ENCODE measurements at places on chromosomes 1 and 21.
A peak's percentile ranks its signal among the peaks of the same experiment; 100 is the strongest.

- no peak for DNase-seq
These were observed 87.0 kb upstream of the IRF2BP2 start for GRCh38 chr1:234697015-234697414.

DNA sequence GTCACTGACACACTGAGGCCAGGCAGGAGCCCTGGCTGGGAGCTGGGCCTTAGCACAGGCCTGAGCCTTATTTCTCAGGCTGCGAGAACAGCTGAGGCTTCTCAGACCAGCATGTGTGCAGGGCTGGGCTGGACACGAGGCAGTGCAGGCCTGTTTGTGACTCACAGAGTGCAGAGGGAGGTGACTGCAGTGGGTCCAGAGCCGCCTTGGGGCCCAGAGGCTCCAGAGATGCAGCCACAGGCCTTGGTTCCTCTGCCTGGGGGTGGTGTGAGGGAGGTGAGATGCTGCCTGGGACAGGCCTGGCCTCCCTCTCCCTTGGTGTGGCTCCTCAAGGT is 61.2 kb upstream of the ETV3 start:
- no peak for DNase-seq

DNA sequence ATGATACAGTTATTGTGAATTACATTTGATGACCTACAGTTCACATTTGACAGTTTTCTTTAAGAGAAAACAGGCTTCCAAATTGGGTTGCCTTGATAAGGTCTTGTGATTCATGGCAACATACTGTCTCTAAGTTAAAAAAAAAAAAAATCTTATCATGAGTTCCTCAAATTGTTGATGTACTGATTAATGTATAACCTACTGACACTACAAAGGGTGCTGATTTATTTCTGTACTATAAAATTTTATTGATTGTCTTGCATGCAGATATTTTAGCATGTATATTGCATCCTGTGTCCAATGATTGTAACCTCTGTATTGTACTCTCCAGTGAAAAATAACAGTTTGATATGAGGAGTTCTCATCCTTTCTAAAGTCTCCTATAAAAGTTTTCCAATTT is 197.3 kb upstream of the IVNS1ABP start:
- DNase-seq, result no peak

- DNase-seq, result no peak
These were observed 20.0 kb downstream of the SLC16A4 start for GRCh38 chr1:110370827-110371226.

DNA sequence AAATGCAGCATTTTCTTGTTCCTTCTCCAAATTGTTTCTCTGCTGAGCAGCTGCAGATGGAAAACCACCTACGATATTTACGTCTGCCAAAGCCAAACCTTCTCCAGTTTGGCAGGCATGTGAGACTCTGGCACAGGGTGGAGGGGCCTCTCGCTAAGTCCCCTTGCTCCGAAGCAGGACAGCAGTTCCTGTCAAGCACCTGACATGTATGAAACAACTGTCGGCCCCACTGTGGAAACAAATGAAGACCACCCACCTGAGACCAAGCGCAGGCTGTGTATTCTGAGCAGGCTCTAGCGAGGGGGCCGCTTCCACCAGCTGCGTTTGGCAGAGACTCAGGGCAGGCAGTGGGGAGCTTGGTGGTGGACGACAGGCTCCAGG is 74.7 kb downstream of the RIPK4 start:
- no peak for DNase-seq

GRCh38 chr1:27416387-27417111 is 24.1 kb downstream of the GPR3 start:
- DNase-seq, result no peak

- DNase-seq, result no peak
These were observed 350.3 kb upstream of the LYPLAL1 start for GRCh38 chr1:218823291-218823900.

- DNase-seq, result no peak
These were observed 15.1 kb downstream of the IL22RA1 start for GRCh38 chr1:24127801-24128363.

DNA sequence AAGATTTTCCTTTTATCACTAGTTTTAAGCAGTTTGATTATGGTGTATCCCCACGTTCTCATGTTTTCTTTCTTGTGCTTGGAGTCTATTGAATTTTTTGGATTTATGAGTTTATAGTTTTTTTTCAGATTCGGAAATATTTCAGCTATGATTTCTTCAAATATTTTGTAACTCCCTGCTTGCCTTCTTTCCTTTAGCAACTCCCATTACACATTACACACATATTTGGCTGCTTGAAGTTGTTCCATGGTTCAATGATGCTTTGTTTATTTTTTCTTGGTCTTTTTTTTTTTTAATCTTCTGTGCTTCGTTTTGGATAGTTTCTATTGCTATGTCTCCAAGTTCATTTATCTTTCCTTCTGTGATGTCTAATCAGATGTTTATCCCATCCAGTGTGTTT is 48.5 kb upstream of the WARS2 start:
- no peak for DNase-seq

- no peak for DNase-seq
These were observed 21.2 kb upstream of the SERBP1 start for GRCh38 chr1:67451356-67451755.

DNA sequence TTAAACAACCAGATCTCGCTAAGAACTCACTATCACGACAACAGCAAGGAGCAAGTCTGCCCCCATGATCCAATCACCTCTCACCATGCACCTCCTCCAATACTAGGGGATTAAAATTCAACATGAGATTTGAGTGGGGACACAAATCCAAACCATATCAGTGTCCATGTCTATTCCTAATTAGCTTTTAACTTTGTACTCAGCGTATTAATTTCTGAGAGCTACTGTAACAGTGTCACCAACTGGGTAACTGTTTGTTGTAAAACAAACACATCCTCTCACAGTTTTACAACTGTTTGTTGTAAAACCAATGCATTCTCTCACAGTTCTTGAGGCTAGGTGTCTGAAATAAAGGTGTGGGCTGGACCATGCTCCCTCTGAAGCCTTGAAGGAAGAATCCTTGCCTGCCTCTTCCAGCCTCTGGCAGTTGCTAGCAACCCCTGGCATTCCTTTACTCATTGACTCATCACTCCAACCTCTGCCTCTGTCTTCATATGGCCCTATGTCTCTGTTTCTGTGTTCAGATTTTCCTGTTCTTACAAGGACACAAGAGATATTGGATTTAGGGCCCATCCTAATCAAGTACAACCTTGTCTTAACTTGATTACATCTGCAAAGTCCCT is 121.2 kb downstream of the LTN1 start:
- DNase-seq, result no peak

GRCh38 chr1:167312871-167313270 is 92.2 kb downstream of the POU2F1 start:
- no peak for DNase-seq

DNA sequence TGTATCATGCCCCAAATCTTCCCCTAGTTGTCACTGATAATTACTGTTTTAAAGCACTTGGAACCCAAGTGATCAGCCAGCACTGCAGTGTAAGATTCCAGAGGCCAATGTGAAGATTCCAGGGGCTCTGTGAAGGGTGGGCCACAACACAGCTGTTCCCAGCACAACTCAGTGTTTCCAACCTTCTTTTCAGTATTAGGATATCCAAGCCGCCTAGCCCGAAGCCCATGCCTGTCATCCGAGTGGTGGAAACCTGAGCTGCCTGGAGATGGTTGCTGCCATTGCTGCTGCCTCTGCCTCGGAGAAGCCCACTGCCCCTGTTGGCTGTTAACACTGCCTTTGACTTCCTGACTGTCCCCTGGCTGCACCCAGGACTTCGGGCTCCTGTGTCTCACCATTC is 30.4 kb upstream of the SNX27 start:
- no peak for DNase-seq

- no peak for DNase-seq
These were observed 10.3 kb upstream of the TTF2 start for GRCh38 chr1:117049857-117050256.

DNA sequence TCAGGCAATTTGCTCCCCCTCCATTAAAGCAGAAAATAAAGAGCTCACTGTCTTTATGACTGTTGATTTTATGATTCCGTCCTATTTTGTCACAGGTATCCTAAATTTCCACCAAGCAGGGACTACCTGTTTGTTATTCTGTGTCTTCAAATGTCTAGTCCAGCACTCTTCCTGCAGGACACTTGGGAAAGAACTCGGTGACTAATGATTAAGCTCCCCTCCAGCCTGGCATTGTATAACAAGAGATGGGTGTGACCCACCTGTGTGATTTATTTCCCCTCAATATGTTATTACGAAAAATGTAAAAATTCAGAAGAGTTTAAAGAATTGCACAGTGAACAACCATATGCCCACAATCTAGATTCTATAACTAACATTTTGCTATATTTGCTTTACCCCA is 42.9 kb upstream of the LRRN2 start:
- DNase-seq, result no peak

- DNase-seq, result no peak
These were observed 32.3 kb downstream of the TMEM63A start for GRCh38 chr1:225849925-225850324.

DNA sequence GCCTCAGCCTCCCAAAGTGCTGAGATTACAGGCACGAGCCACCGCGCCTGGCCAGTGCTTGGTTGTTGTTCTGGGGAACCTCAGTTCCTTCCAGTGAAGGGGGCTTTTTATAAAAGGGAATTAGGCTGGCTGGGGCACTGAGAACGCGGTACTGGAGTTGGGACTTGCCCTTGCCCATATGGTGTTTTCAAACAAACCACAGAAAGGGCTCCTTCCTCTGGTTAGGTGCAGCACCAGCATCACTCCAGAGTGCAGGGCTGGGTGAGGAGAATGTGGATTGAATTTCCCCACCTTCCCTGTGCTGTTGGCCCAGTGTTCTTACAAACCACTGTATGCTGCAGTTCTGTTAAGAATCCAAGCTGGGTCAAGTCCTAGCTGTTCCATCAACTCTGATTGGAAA is 5.3 kb downstream of the MAN1C1 start:
- DNase-seq, result no peak

DNA sequence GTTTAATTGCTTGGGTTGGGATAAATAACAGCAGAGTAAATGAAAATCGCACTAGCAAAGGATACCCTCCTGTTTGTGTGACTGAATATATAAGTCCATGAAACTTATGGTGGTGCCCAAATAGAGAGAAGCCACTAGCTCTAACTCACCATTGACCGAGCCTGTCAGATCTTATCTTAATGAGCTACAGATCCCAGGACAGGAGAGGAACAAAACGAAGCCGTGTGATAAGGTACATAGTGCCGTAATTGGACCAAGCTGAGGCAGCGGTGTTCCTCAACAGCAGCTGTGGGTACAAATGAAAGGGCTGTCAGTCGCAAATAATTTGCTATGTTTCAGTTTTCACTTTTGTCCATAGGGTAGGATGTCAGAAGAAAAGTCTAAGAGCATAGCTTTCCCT is 276.1 kb downstream of the PTBP2 start:
- no peak for DNase-seq

DNA sequence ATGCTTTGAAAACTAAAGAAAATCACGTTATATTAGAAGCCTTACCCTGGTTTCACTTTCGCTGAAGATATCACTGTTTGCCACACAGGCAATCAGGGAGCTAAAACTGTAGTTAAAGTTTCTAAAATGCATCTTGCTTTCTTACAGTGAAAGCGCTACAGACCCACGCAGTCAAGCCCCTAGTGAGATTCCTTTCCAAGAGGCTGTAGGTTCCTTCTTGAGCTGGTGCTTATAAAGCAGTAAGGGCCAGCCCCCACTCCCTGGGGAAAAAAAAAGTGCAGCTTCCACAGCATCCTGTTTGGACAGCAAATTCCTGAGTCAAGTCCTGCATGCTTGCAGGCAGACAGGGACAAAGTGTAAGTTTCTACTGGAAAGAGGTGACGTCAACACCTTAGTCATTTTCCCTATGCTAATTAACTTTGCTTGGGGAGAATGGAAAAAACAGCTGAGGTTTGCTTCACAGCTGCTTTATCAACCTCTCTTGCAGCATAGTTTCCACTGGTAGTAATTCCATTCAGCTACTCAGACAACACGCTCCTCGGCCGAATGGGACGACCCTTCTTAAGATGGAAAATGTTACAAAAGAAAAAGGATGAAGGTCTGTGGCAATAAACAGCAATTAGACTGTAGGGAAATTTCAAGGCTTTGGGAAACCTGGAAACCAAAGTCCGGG is 14.7 kb upstream of the KCNE1 start:
- no peak for DNase-seq

GRCh38 chr1:119366424-119366823 is 2.2 kb upstream of the HAO2 start:
- no peak for DNase-seq

DNA sequence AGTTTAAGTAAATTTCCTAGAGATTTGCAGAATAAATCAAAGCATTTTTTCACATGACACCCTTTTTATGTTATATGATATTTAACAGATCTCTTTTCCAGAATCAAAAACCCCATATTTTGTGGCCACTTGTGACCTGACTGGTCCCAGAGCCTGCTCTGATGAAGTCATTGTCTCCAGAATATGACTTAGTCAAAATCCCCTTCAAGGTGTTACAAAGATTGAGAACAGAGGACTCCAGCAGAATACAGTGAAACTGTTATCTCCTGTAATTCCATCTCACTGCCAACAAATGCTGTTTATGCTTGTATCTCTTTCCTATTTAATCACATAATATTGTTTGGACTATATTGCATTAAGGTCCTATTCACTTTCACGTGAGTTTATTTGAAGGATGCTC is 25.6 kb downstream of the RGS1 start:
- no peak for DNase-seq

GRCh38 chr21:39118604-39119215 is 64.5 kb downstream of the PSMG1 start:
- DNase-seq, result no peak

GRCh38 chr1:9338397-9339246 is 45.9 kb downstream of the SPSB1 start:
- no peak for DNase-seq

GRCh38 chr1:26540351-26540750 is 10.8 kb downstream of the RPS6KA1 start:
- DNase-seq, result no peak

- no peak for DNase-seq
These were observed 5.6 kb upstream of the RD3 start for GRCh38 chr1:211497489-211498045.

DNA sequence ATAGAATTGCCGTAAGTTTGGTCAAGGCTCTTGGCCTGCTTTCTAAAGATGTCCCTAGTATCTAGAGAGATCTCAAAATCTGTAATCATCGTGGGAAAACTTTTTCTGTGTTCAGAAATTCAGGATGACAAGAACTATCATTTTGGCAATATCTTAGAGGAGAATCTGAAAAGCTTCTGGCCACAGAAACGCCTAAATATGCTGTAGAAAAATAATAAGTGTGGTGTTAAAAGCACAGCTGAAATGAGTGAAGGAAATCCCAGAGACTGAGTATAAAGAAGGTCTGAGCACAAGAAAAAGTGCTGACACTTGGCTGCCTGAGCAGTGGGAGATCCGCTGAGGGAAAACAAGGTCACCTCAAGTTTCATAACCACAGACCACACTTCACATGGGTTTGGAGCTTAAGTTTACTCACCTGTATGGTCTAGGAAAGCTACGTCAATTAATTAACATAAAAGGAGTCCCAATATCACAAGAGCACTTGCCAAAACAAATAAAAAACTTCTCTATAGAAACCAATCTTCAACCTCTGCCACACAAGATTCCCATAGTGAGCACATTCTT is 235.2 kb upstream of the IRF2BP2 start:
- DNase-seq, result peak; percentile 13

- DNase-seq, result no peak
These were observed 14.4 kb downstream of the ALDH9A1 start for GRCh38 chr1:165683848-165684485.

Data from stimulated activated CD4-positive, alpha-beta T cell treated with anti-CD3 and anti-CD28 coated beads, Interleukin-15, amount 100 ng/mL, for 1 hour (primary cell).